ENCODE measurements at places on chromosomes 2 and 18. TPM values are rescaled to one million over a fixed set of nuclear protein-coding genes. Genes with fewer than 3 reads are reported as not detected.

The KCNJ13 gene
- total RNA-seq = not detected

The OR6B2 gene
- not detected for total RNA-seq

The MGAT4A gene
- 23.0 TPM for total RNA-seq

The TXNL1 gene
- total RNA-seq = 55.8 TPM

The RGPD5 gene
- total RNA-seq = 32.1 TPM

The MC4R gene
- not detected for total RNA-seq

The CIAO1 gene
- total RNA-seq = 83.2 TPM

The LDLRAD4 gene
- 28.4 TPM for total RNA-seq

The DUSP2 gene
- 10.2 TPM for total RNA-seq

The DPYSL5 gene
- total RNA-seq = not detected

The DNAH7 gene
- 1.5 TPM for total RNA-seq

The DOCK10 gene
- total RNA-seq = 8.3 TPM

The ARID5A gene
- total RNA-seq = 22.2 TPM
